ENCODE measurements at places on chromosomes 6 and 20.

GRCh38 chr20:41222296-41222695, 85.0 kb downstream of the PLCG1 start:
- no peak for DNase-seq

DNA sequence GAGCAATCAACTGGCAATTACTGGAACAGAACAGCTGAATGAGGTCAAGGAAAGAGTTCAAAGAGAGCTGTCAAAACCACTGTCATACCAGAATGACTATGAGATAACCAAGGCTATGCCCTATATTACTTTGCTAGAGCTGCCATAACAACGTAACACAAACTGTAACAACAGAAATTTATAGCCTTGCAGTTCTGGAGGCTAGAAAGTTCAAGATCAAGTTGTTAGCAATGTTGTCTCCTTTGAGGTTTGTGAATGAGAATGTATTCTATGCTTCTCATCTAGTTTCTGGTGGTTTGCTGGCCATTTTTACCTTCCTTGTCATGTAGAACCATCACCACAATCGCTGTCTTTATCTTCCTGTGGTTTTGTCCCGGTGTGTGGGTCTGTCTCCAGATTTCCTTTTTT, 1323.0 kb upstream of the GJE1 start:
- peak; percentile 1 for DNase-seq

GRCh38 chr20:34717230-34718095, 13.3 kb downstream of the TP53INP2 start:
- DNase-seq, result no peak

DNA sequence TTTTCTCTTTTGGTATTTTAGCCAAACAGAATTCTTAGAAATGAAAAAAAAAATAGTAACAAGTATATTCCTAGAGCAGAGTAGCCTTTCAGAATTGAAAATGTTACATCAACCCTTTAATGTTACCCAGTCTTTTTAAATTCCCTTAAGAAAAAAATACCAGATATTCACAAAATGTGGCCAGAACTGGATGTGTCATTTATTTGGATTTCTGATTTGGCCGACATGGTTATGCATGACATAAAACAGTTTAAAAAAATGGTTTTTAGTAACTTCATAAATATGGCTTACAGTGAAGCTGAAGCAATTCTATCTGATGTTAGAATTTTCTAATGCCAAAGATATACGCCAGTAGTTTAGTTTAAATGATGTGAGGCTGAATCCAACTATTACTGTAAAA, 112.0 kb downstream of the ATXN1 start:
- DNase-seq, result no peak

DNA sequence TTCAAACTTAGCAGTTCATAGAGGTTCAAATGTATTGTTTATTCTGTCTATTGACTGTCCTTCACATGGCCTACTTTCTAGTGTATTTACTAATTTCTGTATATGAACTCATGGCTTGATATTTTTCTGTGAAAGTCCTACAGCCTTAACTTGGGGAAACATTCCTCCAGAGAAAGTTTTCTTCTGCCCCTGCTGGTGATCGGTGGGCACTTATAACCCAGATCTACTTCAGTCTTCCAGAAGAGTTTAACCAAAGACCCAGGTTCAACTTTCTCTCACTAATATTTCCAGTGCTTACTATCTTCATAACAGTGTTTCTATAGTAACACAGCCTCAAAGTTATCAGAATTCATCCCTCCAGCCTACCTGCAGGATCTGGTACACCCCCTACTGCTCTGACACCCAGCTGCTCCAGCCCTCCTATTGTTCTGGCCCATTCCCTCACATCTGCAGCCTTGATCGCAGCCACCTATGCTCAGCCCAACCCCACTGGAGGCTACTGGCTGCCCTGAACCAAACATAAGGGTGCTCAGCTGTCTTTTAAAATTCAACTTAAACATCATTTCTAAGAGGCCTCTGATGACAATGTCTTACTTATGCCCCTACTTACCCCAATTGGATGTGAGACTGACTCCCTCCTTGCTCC, 72.3 kb downstream of the TBX18 start:
- no peak for DNase-seq

GRCh38 chr20:12201289-12201991, 283.7 kb downstream of the BTBD3 start:
- no peak for DNase-seq

DNA sequence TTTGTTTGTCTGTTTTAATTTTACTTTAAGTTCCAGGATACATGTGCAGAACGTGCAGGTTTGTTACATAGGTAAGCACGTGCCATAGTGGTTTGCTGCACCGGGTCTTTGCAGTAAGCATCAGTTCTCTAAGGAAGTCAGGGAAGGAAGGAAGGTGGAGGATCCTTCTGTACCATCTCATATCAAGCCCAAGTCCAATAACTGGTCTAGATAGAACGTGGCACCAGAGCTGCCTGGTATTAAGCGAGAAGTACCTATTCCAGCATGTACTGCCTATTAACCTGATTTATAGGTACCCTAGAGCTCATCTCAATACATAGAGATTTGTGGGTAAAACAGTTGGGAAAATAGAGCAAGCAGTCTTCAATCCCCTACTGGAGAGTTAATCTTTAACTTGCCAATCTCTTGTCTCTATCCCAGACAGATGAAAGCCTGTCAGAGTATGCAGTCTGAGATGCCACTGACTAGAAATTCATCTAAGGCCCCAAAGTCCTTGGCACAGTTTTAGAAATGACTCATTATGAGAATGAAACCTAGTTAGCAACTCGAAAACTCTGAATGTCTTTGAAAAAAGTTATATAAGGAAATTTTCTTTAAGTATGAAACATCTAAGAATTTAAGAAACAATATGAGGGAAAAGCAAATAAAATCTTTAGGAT, 144.9 kb downstream of the TFAP2A start:
- no peak for DNase-seq

DNA sequence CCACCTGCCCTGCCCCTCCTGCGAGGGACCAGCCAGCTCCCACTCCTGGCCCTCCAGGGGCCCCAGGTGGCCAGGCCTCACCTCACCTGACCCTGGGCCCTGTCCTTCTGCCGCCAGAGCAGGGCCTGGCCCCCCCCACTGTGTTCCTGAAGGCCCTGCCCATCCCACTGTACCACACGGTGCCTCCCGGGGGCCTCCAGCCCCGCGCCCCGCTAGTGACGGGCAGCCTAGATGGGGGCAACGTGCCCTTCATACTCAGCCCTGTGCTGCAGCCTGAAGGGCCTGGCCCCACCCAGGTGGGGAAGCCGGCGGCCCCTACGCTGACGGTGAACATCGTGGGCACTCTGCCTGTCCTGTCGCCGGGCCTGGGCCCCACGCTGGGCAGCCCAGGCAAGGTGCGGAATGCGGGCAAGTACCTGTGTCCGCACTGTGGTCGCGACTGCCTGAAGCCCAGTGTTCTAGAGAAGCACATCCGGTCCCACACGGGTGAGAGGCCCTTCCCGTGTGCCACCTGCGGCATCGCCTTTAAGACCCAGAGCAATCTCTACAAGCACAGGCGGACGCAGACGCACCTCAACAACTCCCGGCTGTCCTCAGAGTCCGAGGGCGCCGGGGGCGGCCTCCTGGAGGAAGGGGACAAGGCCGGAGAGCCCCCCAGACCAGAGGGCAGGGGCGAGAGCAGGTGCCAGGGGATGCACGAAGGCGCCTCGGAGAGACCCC, 27.6 kb downstream of the ZNF831 start:
- no peak for DNase-seq

DNA sequence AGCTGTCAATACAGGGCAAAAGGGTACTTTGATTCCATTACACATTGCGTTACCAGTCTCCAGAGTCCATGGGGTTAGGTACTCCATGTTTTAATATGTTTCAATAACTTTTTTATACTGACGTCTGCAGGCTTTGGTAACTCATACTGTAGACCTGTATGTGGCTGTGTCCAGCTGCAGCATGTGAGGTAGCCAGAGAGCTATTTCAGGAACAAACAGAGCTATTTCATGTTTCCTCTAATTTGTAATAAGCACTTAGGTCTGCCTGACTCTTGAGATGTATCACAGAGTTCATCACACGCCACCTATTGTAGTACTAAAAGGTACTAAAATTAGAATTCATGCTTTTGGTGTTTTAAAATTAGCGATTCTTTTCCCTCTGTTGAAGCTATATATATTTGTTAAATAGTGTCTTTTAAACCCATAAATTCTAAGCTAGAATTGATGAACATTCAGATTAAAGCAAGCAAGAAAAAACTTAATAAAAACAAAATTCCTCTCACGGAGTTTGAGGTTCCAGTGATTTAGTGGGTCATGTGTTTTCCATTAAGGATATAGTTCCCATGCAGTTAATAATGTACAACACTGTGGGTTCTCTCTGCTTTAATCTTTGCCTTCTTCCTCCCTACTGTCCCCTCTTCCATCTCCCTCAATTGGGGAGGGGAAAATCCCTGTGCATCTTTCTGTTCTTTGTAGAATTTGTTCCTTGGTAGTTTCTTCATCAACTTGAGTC, 37.0 kb downstream of the FOXO3 start:
- DNase-seq, result no peak

GRCh38 chr6:155317186-155317585, 2.9 kb upstream of the TFB1M start:
- peak; percentile 20 for DNase-seq

GRCh38 chr6:62283796-62284411, 2.1 kb downstream of the KHDRBS2 start:
- no peak for DNase-seq

- no peak for DNase-seq
Observed at GRCh38 chr6:90297867-90298381, 1.3 kb upstream of the BACH2 start.

GRCh38 chr6:121548131-121548530, 112.7 kb downstream of the GJA1 start:
- no peak for DNase-seq

DNA sequence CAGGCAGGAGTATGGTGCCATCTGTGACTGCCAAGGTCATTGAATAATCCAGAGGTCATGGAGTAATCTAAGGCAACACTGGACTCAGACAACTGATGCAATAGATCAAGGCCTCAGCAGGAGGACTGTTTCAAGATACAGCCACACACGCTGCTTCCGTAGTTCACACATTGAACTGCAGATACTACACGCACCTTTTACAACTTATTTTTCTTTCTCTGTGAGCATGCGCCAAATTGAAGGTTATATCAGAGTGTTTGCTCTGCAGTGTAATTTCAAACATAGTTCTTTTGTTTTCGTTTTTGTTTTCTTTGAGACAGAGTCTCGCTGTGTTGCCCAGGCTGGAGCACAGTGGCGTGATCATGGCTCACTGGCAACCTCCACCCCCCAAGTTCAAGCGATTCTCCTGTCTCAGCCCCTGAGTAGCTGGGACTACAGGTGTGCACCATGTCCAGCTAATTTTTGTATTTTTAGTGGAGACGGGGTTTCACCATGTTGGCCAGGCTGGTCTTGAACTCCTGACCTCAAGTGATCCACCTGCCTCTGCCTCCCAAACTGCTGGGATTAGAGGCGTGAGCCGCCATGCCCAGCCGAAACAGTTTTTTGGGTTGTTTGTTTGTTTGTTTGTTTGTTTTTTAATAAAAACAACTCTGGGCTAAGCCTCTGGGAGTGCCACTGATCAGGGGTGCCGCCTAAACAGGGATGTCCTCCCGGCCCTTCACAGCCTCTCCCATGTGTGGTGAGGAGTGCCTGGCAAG, 96.6 kb upstream of the NAA20 start:
- DNase-seq, result no peak

GRCh38 chr6:13378669-13379590, 50.6 kb upstream of the TBC1D7 start:
- no peak for DNase-seq

DNA sequence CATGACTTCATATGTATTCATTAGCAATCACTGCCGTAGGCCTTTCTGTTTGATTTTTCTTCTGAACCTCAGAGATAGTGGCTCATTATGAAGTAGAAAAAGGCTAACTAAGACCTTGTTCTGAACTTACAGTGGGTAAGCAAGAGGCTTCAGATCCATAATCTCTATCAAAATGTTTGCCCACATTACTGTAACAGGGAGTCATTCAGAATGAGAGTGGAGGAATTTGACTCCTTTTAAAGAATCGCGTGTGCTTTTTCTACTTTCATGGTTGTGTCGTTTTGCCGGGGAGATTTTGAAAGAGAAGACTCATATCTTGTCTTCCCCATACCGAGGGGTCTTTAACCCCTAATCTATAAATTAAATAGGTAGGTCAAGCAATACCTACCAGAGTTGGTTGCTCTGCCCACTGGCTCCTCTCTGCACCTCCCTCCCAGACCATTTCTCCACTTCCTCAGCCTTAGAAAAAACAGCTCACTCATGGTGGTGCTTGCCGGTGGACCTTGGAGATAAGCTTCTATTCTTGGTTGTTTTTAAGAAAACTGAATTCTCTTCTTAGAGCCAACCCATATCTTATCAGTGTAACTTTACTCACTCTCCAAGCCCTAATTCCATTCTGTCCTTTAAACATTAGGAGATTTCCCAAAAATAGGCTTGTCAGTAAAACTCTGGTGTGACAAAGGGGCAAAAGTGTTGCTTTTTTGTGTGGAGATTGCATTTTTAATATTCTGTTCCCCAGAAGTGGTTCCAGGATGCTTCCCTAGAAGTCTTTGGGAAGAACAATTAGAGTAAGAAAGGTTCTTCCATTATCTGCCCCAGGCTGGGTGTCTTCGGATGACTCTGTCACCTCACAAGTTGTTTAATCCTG, 56.6 kb downstream of the E2F3 start:
- no peak for DNase-seq

DNA sequence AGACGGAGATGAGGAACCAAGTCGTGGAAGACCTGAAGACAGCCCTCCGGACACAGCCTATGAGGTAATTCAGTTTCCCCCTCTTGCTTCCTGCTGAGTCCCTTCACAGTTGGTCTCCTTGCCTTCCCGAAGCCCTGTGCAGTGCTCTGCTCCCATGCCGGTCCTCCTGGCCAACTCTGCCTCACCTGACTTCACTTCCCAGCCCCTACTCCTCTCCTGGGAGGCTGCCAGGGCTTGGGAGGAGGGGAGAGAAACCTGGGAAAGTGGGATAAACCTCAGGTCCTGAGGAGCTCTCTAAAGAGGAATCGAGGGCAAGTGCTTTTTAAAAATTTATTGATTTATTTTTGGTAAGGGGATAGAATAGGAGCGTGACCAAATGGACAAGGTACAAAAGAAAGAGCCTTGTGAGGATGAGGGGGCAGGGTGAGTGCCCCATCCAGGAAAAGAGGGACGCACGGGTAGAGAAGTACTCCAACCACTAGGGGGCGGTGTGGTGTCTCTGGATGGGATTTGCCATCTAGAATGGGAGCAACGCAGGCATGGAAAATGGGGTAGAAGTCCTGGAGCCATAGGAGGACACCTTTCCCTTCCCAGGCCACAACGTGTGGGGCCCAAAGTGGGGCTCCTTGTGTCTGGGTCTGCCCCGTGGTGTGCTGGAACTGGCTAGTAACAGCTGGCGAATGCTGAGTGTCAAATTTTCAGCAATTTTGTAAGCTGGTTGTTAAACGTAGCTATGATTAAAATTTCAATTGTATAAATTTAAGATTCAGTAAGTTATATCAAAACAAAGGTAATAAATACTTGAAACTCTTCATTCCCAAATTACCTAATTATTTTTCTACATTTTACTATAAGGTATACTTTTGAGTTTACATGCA, 69.0 kb downstream of the MOCS1 start:
- peak; percentile 39 for DNase-seq

DNA sequence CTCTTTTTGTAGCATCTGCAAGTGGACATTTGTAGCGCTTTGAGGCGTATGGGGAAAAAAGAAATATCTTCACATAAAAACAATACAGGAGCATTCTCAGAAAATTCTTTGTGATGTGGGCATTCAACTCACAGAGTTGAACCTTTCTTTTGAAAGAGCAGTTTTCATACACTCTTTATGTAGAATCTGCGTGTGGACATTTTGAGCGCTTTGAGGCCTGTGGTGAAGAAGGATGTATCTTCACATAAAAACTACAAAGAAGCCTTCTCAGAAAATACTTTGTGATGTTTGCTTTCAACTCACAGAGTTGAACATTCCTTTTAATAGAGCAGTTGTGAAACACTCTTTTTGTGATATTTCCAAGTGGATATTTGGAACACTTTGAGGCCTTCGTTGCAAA, 598.4 kb upstream of the ZNF337 start:
- DNase-seq, result no peak
